ENCODE measurements at places on chromosomes 16 and 17. TPM values are rescaled to one million over a fixed set of nuclear protein-coding genes. Genes with fewer than 3 reads are reported as not detected.

Gene GLIS2
- 6.1 TPM for total RNA-seq

DNA sequence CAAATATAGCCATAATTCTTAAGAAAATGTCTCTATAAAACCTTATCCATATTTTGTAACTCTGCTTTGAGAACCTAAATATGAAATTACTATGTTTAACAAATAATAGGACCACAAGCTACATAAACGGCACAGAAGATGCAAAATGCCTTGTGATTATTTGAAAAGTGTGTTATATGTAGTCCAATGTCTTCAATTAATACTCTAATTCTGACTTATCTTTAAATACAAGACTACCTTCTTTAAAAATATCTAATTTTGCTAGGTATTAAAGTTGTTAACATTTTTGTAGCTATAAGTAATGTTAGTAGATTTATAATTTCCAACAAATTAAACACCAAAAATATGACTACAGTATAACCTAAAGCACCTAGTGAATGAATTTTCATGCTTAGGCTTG is 17.0 kb downstream of the PSMD12 start:
- DNase-seq = no peak

DNA sequence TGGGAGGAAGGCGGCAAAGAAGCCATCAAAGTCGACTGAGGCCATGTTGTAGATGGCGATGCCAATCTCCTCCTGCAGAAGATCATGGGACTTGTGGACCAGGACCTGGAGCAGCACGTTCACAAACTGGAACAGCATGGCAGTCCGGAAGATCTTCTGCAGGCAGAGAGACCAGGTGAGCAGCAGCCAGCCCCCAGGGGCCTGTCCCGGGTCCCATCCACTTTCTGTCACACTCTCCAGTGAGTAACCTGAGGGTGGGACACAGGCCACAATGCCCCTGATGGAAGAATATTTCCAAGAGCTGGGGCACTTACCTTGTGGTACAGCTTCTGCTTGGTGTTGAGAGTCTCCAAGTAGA is 38.0 kb upstream of the GSG1L start:
- no peak for DNase-seq

DNA sequence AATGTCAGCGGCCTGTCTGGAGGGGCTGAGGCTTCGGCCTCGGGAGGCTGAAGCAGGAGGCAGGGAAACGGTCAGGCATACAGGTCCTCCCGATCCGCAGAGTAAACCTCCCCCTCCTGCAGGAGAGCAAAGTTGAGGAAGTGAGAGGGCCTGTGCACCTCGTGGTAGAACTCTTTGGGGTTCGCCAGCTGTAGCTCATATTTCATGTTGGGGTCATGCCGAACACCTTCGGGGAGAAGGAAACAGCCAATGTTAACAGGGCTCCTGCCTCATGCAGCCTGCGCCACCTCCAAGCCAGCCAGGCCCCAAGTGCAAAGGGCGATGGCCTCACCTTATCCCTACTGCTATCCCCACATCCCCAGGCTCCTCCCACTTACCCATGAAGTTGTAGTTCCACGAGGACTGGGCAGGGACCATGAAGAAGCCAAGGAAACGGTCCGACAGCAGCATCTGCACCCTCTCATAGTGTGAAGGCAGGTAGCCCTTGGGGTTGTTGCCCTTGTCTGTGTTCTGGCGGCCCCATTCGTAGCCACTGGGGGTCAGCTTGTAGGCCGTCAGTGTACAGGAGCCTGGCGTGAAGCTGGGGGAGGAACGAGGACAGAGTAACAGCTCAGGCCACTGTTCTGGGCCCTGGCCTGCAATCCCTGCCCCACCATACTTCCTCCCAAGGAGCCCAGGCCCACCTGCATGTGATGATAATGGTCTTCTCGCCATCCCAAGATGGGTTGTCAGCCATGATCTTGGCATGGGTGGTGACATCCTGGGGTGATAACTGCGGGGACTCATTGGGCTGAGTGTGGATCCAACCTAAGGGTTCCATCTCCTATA is 1.3 kb upstream of the RILP start:
- DNase-seq = no peak

DNA sequence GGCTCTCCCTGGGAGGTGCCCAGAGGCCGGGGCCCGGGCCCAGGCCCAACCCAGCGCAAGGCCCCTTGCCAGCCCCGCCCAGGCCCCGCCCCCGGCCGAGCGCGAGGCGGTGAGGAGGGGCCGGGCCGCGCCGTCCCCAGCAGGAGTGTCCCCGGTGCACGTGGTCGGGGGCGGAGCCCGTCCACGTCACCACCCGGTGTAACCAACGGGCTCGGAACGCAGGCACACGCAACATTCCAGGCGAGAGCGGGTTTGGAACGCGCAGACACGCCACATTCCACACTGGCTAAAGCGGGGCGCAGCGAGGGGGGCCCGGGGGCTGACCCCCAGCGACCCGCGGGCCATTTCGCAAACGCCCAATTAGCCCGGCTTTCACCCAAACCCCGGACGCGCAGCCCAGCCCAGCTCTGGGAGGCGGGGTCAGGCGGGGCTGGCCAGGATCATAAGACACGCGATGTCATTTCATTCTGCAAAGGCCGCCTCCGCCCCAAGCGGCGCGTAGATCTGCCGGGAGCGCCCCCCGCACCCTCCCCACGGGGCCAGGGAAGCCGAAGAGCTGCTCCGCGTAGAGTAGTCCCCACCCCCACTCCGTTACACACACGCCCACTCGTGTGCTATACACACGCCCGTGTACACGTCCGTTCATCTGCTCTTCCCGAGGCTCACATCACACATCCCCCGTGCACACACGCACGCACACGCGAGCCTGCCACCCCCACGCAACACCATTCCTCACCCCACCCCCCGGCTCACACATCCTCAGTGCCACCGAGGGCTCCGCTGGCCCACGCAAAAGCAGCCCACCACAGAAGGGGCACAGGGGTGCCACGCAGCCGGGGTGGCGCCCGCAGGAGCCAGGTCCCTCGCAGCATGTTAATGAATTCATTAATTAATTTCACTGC is 1.0 kb downstream of the MNT start:
- peak; percentile 80 for DNase-seq

Gene DECR2
- 5.3 TPM for total RNA-seq

DNA sequence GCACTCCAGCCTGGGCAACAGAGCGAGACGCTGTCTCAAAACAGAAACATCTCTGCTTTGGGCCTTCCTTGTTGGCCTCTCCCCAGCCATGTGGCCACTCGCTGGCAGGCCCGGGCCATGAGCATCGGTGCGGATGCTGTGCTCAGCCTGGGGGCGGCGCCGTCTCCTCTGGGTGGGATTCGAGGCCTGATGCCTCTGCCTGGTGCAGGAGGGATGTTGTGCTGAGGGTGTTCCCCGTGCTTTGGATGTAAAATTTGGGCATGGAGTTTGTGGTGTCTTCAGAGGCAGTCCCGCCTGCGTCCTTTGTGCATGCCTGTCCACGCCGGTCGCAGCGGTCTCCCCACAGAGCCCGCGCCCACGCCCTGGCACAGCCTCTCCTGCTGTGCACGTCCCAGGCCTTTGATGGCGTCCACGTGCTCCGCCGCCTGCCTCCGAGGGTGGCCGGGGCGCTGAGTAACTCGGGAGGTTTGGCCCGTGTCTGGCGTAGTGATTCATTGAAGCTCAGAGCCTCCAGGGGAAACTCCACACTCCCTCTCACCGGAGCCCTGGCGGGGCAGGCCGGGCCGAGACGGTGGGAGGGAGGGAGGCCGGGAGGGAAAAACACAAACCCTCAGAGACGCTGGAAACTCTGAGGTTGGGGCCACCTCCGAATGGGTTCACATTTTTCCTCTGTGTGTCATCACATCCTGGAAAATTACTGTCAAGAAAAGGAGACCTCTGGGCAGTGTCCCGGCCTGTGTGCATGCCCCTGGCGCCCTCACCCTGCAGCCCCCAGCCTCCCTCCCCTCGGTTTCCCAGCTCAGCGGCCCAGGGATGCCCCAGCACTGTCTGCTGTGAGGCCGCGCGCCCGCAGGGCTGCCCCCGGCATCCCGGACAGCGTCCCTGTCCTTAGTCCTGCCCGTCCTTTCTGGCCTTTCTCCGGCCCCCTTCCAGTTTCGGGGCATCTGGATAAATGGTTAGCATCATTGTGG is 19.0 kb downstream of the CENPX start:
- no peak for DNase-seq

Gene LITAF
- total RNA-seq = 69.7 TPM

Gene EPX
- total RNA-seq = 0.11 TPM

DNA sequence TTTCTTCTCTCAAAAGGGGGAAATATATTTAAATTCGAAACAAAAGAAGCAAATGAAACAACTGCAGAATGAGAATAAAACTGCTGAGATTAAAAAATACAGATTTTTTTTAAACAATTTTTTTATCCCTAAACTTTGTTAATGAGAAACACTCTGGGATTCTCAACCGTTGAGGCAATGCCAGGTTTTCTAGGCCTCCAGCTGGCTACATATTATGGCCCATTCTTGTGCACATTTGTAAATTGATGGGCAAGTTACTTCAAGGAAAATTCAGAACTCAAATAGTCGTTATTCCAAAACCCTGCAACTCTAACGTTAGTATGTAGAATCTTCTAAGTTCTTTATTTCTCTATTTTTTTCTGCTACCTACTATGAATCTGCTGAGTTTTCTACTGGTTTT is 239.3 kb upstream of the WSCD1 start:
- DNase-seq = no peak

Gene CDH13
- total RNA-seq = 21.5 TPM

DNA sequence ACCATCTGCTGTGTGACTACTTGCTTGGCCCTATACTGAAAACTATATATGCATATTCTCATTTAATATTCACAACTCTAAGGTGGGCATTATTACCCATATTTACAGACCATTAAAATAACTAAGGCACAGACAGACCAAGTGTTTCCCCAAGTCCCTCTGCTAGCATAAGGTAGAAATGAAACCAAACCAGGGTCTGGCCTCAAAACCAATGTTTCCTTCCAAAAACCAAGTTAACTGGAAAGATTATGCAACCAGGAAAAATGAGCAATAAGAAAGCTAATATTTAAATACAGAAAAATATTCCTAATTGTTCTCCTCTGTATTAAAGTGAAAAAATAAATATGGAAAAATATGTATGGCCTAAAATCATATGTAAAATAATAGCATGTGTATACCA is 50.1 kb downstream of the XPO6 start:
- DNase-seq = no peak

GRCh38 chr17:57589151-57590034 is 155.7 kb downstream of the CCDC182 start:
- no peak for DNase-seq

- DNase-seq = no peak
Measured at GRCh38 chr17:19753051-19753509, 5.0 kb upstream of the ALDH3A1 start.

DNA sequence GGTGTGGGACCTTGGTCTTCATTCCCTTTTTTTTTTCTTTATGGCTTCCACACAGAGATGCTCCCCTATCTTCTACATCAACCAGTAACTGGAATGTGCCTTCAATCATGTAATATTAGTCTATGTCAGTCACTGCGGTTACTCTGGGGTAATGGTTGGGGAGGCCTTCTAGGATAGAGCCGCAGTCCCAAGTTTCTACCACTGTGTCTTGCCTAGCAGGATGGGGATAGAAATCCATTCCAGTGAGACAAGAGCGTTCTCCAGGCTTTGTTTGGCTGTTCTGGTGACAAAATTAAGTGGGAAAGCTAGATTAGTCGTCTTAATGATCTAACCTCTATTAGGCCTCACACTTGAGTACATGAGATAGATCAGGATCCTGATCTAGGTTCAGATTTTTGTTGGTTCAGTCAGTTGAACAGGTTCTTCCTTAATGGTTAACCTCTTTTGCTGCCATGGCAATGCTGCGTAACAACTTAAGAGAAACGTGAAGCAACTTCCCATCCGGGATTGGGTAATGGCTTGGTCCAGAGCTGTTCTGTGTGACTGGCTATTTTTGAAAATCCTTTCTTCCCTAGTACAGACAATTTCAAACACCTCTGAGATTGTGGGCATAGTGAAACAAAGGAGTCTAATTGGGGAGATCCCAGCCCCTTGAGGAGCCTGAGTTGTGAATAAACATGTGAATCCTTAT is 8.7 kb downstream of the MSL1 start:
- no peak for DNase-seq

Gene ZNF385C
- 1.2 TPM for total RNA-seq

Gene IGFALS
- total RNA-seq = 0.11 TPM

GRCh38 chr16:89550421-89551007 is 10.0 kb upstream of the RPL13 start:
- no peak for DNase-seq

DNA sequence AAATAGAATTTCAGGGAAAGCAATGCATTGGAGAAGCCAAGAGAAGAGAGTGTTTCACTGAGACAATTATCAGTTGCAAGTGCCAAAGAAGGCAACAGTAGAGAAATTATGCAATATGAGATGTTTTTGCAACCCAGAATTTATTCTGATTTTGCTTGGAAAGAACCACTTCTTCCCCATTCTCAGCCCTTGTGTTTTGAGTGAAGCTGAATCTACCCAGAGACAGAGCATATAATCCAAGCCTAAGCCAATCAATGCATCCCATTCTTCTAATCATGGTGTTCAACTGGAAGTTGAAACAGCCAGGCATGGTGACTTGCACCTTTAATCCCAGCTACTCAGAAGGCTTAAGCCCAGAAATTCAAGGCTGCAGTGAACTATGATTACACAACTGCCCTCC is 6.9 kb upstream of the SCNN1G start:
- DNase-seq = no peak

Gene EXOC3L1
- 3.4 TPM for total RNA-seq

Gene IL21R
- 0.53 TPM for total RNA-seq

GRCh38 chr16:71226229-71227141 is 4.0 kb downstream of the HYDIN start:
- DNase-seq = no peak
